ENCODE measurements at places on chromosomes 5 and 9.

- no peak for DNase-seq
Measured at GRCh38 chr5:143968071-143968878, 156.3 kb downstream of the HMHB1 start.

DNA sequence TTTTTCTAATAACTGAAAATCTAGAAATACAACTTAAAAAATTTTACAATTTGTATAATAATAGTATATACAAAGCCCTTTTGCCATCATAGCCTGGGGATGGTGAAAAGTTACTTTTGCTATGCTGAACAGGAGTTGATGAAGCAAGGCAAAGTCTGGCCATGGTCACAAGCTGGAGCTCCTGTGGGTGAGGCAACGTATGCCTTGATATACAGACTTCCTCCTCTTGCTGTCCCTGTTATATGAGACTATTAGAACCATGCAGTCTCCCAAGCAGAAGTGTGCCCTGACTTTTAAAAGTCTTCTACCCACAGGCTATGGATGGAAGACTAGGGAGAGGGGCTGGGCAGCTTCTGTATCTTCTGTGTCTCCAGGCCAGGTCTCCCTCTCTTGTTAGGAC lies 15.7 kb downstream of the FAM151B start:
- DNase-seq: no peak

GRCh38 chr9:19969721-19970120 lies 180.9 kb upstream of the SLC24A2 start:
- no peak for DNase-seq

GRCh38 chr9:11338130-11338529 lies 725.3 kb upstream of the PTPRD start:
- DNase-seq: no peak

GRCh38 chr9:113957821-113958341 lies 81.8 kb downstream of the ZNF618 start:
- DNase-seq: no peak

GRCh38 chr9:77587042-77587441 lies 61.1 kb downstream of the GNA14 start:
- DNase-seq: no peak

GRCh38 chr5:90226433-90227099 lies 183.0 kb downstream of the CETN3 start:
- no peak for DNase-seq

- no peak for DNase-seq
Measured at GRCh38 chr5:110397281-110397680, 329.2 kb downstream of the TMEM232 start.

GRCh38 chr9:97480174-97480573 lies 21.3 kb upstream of the TMOD1 start:
- no peak for DNase-seq

GRCh38 chr5:162939991-162940390 lies 497.4 kb upstream of the CCNG1 start:
- no peak for DNase-seq

DNA sequence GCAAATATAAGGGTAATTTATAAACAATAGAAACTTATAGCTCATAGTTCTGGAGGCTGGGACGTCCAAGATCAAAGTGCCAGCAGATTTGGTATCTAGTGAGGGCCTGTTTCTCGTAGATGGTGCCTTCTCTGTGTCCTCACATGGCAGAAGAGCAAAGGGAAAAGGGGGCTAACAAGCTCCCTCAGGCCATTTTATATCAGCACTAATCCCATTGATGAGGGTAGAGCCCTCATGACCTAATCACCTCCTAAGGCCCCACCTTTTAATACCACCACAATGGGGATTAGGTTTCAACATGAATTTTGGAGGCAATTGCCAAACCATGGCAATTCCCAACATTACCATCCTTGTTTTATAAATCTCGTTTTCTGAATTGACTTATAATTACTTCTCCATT lies 259.8 kb downstream of the ARRDC3 start:
- no peak for DNase-seq

DNA sequence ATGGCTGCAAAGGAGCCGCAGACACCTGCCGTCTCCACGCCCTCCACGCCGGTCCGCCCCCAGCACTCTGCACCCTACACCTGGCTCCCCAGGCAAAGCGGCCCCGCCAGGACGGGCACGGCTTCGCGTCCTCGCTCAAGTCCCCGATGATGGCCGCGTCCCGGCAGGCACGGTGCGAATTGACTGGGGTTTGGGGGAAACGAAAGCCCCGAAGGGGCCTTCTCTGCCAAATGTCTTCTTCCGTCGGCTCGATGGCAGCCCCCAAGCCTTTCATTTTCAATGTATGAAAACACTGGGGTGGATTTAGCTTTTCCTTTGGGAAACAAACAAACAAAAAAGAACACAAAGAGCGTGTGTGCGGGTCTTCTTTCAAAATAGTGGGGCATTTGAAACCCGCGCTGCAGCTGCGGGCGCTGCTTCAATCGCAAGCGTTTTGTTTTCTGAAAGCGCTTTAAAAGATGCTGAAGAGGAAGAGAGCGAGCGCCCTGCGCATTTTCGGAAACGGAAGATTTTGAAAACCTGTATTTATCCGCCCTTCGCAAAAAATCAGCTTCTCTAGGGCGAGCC lies 160.0 kb downstream of the RMI1 start:
- DNase-seq: no peak

- DNase-seq: no peak
Measured at GRCh38 chr9:34862043-34862442, 96.0 kb upstream of the PHF24 start.

- no peak for DNase-seq
Measured at GRCh38 chr9:13143281-13143680, 136.2 kb downstream of the MPDZ start.

DNA sequence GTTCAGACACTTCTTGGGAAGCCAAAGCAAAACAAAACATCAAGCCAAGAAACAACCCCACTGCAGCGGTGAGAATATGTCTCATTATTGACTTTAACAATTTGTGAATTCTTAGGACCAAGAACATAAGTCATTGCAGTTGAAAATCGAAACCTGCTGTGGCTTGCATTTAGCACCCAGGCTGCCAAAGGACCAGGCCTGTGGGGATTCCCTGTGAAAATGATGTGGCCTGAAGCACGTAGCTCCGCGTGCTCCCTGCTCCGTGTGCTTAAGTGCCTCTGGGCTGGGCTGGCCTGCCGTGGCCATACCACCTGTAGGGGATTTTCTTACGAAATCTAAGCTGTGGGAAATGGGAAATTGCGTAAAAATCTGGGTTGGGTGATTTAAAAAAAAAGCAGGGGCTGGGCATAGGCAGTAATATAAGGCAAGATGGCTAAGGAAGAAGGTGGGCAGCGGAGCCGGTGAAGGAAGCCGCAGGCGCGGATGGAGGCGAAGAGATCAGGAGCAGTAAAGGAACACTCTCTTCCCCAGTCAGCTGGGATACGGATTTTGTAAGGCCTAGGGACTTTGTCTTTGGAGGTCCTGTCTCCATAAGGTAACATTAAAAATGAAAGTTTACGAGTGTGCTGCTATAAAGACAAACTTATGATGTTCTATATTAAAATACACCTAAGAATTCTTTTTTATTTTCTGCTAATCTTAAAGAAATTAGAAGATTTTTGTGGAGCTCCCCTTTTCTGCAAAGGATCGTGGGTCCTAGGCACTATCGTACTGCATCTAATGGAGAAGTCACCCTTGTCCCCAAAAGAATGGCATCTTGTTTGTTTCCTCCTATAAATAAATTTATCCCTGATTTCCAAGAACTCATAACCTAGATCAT lies 189.6 kb upstream of the SEMA6A start:
- no peak for DNase-seq

DNA sequence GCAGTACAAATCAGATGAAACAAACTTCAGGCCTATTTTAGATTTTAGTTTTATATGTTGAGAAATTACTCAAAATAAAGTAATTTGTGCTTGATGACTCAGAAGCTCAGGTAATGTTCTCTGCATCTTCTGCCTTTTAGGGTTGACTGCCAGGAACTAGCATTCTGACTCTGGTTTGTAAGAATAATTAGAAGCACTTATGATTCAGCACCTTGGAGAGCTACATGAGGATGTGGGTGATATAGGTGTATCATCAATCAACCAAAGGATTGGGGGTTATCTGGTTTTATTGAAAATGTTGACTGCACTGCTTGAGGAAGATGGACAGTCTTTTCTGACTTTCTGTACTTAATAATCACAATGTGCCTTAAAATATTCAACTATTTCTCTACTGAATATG lies 118.7 kb upstream of the SGCD start:
- no peak for DNase-seq

DNA sequence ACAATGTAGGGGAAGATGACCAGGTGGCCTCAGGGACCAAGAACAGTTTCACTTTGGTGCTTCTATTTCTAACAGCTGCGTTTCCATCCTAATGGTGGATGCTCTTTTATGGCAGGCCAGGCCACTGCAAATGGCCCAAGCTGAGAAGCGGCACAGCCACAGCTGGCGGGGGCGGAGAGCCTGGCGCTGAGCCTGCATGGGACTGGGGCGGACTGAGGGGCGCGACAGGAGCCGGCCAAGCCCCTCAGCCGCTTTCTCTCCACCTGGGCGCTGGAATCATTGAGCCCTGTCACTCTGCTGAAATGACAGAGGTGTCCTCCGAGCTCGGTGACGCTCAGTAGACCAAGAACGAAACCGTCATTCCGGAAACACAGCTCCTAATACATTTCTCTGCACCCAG lies 317.3 kb upstream of the PDE4D start:
- DNase-seq: no peak

DNA sequence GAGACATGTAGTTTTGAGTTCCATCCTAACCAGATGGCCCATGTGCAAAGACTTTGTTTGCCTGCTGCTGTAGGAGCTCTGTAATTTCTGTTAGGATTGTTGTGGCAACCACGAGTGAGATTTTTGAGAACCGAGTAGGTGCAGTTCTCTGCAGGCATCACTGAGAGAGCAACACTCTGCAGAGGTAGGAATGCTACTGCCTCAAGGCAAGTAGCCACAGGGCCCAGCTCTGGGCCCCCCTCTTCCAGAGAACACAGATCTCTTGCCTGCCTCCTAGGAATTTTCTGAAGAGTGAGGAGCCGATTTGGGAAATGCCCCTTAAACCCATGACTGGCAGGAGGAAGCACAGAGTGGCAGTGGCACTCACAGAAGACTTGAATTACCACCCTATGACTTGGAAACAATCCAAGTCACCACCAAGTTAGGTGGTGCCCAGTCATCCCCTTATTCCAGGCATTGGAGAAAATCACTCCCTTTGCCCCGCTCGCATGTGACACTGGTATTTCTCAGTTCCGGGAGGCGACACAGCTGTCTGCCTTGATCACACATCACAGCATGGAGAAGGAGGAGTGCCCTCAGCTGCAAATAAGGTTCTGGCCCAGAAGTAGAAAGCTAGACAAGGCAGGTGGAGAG lies 52.5 kb upstream of the SLC2A8 start:
- DNase-seq: no peak

GRCh38 chr9:103371152-103371551 lies 376.0 kb downstream of the CYLC2 start:
- no peak for DNase-seq

DNA sequence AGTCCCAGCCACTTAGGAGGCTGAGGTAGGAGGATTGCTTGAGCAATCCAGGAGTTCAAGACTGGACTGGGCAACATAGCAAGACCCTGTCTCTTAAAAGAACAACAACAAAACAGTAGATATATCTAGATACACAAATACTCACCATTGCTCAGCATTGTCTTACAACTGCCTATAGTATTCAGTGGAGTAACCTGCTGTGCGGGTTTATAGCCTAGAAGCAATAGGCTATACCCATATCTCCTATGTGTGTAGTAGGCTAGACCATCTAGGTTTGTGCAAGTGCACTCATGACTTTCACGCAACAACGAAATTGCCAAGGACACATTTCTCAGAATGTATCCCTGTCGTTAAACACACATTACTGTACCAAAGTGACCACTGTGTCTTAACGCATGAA lies 44.7 kb downstream of the SLIT3 start:
- no peak for DNase-seq

- DNase-seq: no peak
Measured at GRCh38 chr5:127909066-127909465, 174.5 kb upstream of the SLC12A2 start.

DNA sequence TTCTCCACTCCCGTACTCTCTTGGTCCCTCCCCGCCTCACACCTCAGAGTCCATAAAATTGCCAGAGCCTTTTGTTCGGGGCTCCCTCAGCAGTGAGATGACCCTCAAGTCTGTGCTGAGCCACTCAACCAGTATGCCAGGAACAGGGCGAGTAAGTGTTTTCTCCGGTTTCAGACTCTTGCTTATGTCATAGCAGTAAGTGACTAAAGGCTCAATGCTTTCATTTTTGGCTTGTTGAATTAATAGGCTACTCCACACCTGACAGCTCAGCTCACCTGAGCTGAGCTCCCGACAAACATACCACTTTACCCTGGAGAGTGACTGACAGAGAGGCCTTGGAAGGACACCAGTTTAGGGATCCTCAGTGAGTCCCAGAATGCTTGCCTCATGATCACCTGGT lies 30.5 kb downstream of the PCSK1 start:
- no peak for DNase-seq

GRCh38 chr5:179803651-179804554 lies 2.8 kb downstream of the MGAT4B start:
- no peak for DNase-seq
